LHCN-M2 (cell line): ENCODE measurements at places on chromosomes 7 and 10.

DNA sequence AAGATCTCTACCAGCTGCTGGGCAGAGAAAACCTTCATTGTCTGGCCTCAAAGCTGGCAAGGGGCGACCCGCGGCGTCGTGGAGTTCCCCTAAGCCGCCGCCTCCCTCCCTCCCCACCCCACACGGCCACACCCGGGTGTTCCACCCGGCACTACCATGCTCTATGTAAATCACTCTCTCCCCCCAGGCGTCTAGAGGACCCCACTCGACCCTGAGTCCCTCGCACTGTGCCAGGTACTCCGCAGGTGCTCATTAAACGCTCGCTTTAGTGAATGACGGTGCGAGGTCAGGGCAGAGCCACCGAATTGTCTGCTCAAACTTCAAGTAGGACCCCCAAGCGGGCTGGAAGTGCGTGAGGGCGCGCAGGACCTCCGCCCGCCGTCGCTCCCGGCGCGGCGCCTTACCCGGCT lies 628 bp downstream of the PARP12 start:
- DNase-seq: no peak

DNA sequence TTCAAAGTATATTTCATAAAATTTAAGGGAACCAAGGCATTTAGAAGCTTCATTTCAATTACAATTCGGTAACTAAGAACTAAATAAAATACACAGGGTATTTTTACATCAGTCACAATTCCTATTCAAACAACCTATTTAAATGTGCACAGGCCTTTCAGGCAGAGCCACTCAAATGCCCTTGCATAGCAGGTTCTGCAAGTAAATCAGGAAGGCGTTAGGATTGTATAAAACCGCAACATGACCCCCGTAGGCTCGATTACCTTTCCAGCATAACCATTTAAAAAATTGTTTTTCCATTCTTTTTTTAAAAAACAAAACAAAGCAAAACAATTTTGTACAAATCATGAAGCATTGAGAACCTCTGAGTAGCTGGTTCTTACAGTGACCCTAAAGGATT lies 289.9 kb upstream of the SP8 start:
- no peak for DNase-seq

DNA sequence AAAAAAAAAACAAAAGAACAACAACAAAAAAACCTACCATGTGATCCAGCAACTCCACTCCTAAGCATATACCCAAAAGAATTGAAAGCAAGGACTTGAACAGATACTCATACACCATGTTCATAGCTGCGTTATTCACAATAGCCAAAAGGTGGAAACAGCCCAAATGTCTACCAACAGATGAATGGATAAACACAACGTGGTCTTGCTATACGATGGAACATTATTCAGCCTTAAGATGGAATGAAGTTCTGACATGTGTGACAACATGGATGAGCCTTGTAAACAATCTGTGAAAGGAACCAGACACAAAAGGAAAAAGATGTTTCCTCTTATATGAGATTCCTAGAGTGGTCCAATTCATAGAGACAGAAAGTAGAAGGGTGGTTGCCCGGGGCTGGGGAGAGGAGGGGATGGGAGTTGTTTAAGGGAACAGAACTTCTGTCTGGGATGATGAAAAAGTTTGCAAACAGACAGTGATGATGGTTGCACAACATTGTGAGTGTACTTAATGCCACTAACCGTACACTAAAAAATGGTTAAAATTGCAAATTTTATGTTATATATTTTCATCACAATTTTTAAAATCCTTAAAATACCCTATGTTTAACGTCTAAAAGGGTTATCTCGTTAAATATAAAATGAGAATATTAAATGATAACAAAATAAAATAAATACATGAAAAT lies 11.6 kb downstream of the CLEC2L start:
- no peak for DNase-seq

DNA sequence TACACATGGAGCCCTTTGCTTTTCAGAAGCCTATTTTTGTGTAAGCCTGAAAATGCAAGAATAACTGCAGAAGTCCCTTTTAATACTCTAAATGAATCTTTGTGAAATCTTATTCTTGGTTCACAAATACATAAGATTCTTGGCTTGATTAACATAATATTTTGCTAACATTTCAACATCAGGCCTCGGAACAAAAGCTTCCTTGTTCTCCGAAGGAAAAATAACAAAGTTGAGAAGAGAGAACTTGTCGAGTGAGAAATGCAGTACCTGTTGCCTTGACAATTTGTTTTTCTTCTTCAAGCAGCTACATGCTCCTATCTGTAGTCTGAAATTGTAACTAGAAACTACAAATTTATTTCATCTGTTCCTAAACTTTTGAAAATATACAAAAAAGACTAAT lies 8.5 kb downstream of the NT5C2 start:
- DNase-seq: no peak

DNA sequence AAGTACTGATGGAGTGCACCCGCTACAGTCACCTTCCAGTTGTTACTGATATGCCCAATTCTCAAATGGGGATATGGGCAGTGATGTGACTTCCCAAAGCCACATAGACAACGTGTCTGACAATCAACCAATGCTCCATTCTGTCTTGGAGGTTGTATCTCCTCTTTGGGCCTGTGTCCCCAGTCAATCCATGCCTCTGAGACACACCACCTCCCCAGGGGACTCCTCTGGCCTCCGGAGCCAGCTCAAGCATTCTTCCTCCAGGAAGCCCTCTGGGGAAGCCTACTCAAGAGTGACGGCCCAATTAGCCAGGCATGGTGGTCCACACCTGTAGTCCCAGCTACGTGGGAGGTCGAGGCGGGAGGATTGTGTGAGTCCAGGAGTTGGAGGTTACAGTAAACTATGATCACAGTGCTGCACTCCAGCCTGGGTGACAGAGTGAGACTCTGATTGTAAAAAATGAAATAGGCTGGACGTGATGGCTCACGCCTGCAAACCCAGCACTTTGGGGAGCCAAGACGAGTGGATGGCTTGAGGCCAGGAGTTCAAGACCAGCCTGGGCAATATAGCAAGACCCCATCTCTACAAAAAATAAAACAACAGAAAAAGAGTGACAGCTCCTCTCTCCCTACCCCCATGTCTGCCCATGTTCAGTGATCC lies 99.5 kb upstream of the TNRC18 start:
- peak; percentile 63 for DNase-seq
